ENCODE measurements at places on chromosomes 12 and 14.

GRCh38 chr14:56733396-56733795 lies 76.9 kb downstream of the OTX2 start:
- no peak for DNase-seq

- no peak for DNase-seq
These were observed 930.5 kb upstream of the NOVA1 start for GRCh38 chr14:27528328-27528727.

- no peak for DNase-seq
These were observed 365.3 kb downstream of the NUAK1 start for GRCh38 chr12:105773471-105773870.

DNA sequence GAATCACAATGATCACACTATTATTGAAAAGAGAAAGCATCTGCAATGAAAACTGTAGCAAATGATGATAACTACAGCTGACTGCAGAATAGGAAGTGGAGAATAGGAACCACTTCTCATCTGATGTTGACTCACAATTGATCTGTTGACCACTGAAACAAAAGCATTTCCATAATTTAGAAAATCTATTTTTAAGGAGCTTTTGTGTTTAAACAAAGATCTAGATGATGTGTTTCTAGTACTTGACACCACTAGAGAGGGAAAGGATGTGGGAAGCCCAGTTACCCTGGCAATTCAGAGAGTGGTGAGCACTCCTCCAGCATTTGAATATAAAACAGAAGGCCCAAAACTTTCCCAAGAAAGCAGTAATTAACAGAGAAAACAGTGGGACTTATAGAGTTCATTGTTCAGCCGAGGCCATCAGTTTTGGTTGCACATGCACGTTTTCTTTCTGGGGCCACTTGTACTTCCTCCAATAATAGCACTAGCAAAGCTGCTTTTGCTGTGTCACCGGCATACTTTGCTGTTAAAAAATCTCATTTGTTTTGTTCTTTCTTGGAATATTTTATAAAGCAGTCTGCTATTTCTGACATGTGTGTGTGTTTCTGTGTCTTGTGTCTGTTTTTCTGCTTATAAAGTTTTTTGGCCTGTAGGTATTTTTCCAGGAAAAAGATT lies 76.1 kb upstream of the HECTD1 start:
- DNase-seq, result no peak

- DNase-seq, result no peak
These were observed 3.1 kb downstream of the PKP2 start for GRCh38 chr12:32893458-32893857.

DNA sequence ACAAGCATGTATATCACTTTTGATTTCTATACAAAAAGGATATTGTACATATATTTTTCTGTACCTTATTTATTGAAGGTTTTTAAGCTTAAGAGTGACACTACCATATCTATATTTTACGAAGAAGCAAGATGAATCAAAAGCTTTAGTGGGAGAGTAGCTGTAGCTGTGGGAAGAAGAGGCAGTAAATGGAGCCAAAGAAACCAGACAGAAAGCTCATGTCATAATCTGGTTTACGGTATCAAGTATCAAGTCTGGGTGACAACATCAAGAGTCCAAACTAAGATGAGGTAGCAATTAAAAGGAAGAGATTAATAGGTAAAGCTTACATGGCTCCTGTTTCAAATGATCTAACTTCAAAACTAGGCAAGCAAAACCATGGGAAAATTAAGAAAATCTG lies 54.8 kb downstream of the CEP83 start:
- DNase-seq, result no peak

GRCh38 chr14:91333650-91334039 lies 84.0 kb downstream of the CCDC88C start:
- DNase-seq, result no peak

DNA sequence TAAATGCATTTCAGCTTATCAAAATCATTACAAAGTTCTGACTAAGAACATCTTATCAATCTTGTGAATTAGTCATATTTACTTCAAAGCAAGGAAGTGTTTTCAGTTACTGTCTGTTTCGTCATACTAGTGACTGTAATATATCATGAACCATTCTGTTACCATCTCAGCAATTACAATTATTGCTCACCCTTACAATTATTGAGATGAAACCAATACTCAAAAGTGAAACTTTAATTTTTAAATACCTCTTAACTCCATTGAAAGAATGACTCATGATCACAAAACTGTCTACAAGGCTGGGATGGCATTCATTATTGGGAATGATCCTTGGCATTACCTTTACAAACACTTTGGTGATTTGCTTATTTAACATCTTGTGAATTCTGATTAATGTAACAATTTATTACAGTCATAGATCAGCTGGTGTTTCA lies 90.3 kb downstream of the RPS6KA5 start:
- DNase-seq, result no peak

DNA sequence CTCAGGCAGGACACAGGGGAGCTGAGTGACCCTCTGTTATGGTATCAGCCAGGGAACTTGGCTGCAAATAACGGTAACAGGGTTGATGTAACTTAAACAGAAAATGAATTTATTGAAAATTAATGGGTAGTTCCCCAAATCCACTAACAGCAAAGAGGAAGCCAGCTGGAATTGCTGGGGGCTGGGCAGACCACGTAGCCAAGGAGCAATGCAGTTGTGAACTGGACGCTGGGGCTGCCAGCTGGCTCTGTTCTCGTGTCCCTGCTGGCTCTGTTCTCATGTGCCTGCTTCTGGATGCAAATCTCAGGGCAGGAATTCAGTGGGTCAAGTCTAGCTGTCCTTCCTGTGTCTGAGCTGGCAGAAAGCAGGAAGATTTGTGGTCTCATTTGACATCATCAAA lies 1383.3 kb upstream of the TMEM132C start:
- DNase-seq, result no peak

DNA sequence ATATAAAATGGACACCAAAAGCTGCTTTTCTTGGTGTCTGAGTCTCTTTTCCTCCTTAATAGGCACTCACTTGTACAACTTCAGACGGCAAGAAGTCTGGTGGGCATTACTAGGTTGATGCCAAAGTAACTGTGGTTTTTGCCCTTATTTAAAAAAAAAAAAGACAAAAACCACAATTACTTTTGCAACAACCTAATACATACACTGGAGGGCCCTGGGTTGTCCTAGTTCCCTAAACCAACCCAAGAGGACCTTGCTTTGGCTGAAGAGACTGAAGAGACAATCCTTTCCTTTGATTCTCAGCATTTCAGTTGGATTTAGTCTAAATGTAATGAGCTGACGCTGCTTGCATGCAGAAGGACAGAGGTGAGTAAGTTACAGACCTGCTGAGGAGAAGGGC lies 16.2 kb upstream of the PLEKHG3 start:
- DNase-seq, result no peak

GRCh38 chr12:4849115-4849541 lies 60.6 kb upstream of the KCNA1 start:
- DNase-seq, result no peak

DNA sequence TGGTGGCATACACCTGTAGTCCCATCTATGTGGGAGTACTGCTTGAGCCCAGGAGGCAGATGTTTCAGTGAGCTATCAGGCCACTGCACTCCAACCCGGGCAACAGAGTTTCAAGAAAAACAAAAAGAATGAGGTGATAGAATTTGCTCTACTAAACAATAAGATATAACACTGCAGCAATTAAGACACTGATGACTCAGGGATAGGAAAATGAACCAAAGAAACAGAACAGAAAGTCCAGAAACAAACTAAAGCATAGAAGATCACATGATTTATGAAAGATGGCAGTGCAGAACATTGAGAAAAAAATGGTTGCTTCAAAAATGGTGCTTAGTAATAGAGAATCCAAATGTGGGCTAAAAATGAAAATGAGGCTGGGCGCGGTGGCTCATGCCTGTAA lies 65.2 kb upstream of the AP4S1 start:
- DNase-seq, result no peak

GRCh38 chr12:63075376-63076060 lies 75.5 kb downstream of the AVPR1A start:
- no peak for DNase-seq

GRCh38 chr12:66398931-66399910 lies 96.9 kb downstream of the HELB start:
- DNase-seq, result no peak

GRCh38 chr12:104462931-104463339 lies 6.2 kb downstream of the CHST11 start:
- no peak for DNase-seq

GRCh38 chr14:36582011-36582873 lies at the start of gene NKX2-8:
TSS of gene NKX2-8 (minus strand) at chr14:36582614. CDS start at chr14:36582389, 225 bp downstream.
- no peak for DNase-seq

DNA sequence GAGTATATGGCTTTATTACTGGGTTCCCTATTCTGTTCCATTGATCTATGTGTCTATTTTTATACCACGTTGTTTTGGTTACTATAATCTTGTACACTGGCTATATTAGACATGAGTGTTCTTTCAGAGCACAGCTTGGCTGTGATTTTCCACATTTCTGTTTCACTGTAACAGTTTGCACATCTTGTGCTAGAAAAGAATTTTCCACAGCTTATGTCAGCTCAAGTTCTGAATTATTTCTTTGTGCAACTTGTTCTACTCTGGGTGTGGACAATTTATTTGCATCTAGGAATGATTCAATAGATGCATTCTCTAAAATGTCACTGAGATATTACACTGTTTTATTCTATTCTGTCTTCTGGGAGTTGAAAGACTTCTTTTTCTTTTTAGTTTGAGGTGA lies 28.4 kb upstream of the OR5AU1 start:
- DNase-seq, result no peak

GRCh38 chr12:12696562-12697383 lies 790 bp upstream of the GPR19 start:
- peak; percentile 83 for DNase-seq

GRCh38 chr14:105469456-105470349 lies 4.9 kb upstream of the CRIP2 start:
- no peak for DNase-seq

DNA sequence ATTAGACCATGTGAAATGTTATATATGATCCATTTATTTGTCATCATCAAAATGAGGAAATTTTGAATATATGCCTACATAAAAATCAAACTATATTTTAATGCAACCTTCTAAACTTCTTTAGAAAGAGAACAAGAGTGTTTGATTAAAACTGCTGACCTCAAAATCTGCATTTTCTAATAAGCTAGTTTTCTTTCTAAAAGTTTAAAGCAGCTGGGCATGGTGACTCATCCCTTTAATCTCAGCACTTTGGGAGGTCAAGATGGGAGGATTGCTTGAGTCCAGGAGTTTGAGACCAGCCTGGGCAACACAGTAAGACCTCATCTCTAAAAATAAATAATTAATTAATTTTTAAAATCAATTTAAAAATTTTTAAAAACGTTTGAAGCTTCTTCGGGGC lies 36.2 kb downstream of the GNPTAB start:
- no peak for DNase-seq

- DNase-seq, result no peak
These were observed 362.6 kb downstream of the TMEM121 start for GRCh38 chr14:105888784-105889665.

- DNase-seq, result no peak
These were observed 167.8 kb downstream of the ALG10 start for GRCh38 chr12:34190054-34190453.

- DNase-seq, result no peak
These were observed 86.1 kb downstream of the MYF5 start for GRCh38 chr12:80802652-80803400.

DNA sequence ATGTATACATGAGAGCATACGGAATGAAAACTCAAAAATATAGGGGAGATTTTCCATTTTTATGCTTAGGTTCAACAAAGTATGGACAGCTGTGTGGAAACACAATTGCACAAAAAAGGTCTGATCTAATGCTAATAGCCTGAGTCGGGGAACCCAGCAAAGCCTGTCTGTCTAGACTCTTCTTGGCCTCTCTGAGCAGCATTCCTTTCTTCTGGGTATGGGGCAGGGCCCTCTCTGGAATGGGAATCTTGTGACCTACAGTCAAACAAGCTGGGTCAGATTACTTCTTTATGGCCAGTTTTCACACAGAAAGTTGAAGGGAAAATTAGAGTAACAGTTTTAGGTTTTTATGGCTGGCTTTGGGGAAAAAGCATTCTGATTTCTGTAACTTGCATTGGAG lies 534.0 kb upstream of the LMO3 start:
- DNase-seq, result no peak

- DNase-seq, result no peak
These were observed 389.7 kb downstream of the AACS start for GRCh38 chr12:125454786-125455480.

- no peak for DNase-seq
These were observed 151.4 kb downstream of the KCNC2 start for GRCh38 chr12:75058228-75058627.

DNA sequence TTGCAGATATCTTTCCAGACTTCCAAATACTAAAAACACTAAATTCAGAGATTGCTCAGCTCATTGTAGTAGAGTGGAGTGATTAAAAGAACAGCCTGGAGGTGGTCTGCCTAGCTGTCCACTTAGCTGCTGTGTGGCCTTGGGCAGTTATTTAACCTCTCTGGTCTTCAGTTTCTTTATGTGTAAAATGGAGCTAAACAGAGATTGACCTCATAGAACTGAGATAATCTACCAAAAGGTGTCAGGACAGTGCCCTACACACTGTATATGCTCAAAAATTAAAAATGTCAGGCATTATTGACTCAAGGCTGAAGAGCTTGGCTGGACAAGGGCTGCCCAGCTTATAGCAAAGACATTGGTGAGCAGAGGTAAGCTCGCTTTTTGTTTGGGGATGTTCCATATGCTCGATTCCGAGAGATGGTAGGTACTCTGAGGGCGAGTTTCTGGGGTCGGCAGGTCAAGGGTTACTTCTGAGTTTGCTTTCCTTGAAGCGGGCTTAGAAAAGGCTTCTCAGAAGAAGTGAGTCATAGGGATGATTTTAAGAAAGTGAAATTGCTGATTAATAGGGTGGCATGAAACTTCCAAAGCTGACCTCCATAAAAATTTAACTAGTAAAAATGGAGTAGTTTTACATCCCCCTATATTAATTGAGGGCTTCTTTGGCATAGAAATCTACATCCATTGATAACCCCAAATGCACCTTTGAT lies 107.5 kb downstream of the GPATCH2L start:
- DNase-seq, result no peak

- DNase-seq, result no peak
These were observed 100.3 kb upstream of the TMTC1 start for GRCh38 chr12:29883941-29884554.

- DNase-seq, result no peak
These were observed 104.4 kb upstream of the DIO2 start for GRCh38 chr14:80315681-80316080.

GRCh38 chr12:6987956-6988553 lies 17.3 kb downstream of the EMG1 start:
- DNase-seq, result no peak

Data from stimulated activated CD8-positive, alpha-beta memory T cell treated with anti-CD3 and anti-CD28 coated beads, Interleukin-15, amount 100 ng/mL, for 48 hours (primary cell).